Activated T-helper 1 cell treated with anti-CD3 and anti-CD28 coated beads, Interleukin-12 subunit alpha, Interleukin-12 subunit beta, Interleukin-2, Interleukin-4 antibody, amounts not matched to agents 30 ng/mL and 10 ng/mL and 1 ng/mL, durations not matched to agents 14 hours and 24 hours and 36 hours (primary cell): ENCODE measurements at places on chromosomes 2 and 18.

DNA sequence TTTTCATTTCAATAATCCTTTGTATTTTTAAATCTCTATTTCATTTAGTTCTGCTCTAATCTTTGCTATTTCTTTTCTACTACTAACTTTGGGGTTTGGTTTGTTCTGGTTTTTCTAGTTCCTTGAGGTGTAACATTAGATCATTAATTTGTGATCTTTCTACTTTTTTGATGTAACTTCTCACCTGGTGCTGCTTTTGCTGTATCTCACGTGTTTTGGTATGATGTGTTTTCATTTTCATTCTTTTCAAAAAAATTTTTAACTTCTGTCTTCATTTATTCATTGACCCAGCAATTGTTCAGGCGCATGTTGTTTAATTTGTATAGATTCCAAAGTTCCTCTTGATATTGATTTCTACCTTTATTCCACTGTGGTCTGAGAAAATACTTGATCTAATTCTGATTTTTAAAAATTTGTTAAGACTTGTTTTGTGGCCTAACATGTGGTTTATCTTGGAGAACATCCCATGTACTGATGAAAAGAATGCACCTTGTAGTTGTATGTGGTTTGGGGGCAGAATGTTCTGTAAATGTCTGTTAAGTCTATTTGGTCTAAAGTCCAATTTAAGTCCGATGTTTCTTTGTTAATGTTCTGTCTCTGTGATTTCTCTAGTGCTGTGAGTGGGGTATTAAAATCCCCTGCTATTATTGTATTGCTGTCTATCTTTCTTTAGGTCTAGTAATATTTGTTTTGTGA lies 17.3 kb upstream of the MALT1 start:
- no peak for DNase-seq

DNA sequence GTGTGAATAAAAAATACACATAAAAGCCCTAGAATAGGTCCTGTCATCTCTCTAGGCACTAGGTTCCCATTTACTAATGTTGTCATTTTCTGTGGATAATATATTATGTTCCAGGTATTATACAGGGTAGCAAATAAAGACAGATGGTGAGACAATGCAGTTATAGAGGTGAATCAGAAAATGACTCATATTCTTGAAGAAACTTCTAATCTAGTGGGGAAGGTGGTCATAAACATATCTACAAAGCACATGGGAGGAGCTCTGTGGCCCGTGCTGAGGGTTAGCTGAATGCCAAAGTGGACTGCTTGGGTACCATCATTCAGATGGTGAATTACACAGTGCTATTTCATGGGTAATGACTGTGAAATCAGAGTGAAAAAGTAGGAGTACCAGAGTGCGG lies 700.9 kb downstream of the ERBB4 start:
- DNase-seq, result no peak

DNA sequence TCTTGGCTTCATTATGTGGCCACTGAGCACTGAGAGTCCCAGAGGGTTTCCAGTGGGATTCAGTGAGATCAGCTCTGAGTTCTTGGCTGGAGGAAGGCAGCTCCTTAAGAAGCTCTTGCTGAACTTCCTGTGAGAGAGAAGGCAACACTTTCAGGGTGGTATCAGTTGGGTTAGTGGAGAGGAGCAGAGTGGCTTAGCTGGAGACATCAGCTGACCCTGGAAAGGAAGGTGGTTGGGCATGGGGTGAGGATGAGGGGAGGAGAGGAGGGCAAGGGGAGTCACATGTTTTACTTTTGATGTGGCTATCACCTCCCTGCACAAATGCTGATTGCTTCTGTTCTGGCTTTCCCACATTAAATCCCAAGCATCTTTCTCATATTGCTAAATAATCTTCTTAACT lies 95.1 kb downstream of the ACOXL start:
- no peak for DNase-seq

DNA sequence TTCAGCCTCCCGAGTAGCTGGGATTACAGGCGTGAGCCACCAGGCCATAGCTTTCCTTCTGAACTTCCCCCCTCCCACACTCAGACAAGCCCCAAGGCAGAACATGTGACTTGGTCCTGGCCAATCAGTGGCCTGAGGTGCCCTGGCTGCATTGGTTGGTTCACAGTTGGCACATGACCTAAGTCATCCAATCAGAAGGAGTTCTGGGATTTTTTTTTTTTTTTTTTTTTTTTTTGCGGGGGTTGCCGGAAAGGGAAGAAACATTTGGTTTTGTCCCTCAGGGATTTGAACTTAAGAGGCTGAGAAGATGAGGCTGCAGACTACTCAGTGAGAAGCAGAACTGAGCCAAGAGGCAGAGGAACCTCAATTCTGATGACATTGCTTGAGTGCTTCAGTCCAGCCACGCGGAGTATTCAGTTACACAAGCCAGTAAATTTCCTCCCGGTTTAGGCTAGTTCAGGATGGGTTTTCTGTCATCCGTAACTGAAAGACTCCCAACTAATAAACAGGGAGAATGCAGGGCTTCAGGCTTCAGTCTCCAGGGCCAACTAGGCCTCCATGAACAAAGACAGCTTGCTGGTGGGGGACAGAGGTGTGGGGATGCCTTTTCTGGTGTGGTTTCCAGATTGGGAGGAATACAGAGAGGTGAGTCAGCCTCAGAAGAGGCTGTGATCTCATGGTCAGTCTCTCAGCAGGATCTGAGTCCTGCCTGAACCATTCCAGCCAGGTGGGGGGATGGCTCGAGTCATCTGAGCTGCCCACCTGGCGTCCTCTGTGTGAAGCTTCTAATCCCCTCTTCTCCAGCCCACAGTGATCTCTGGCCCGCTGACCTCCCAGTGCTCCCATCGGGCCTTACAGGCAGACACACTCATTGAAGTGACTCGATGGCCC lies 9.2 kb downstream of the PTMA start:
- no peak for DNase-seq

GRCh38 chr2:3126171-3126910 lies 251.3 kb downstream of the EIPR1 start:
- no peak for DNase-seq

DNA sequence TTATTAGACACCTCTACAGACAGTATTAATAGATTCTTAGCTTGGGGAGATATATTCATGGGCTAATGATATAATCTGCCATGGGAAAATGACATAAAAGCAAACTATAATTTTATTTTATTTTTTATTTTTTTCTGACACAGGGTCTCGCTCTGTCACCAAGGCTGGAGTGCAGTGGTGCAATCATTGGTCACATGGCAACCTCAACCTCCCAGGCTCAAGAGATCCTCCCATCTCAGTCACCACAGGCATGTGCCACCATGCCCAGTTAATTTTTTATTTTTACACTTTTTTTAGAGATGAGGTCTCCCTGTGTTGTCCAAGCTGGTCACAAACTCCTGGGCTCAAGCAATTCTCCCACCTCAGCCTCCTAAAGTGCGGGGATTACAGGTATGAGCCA lies 39.3 kb downstream of the RTN4 start:
- DNase-seq, result no peak

DNA sequence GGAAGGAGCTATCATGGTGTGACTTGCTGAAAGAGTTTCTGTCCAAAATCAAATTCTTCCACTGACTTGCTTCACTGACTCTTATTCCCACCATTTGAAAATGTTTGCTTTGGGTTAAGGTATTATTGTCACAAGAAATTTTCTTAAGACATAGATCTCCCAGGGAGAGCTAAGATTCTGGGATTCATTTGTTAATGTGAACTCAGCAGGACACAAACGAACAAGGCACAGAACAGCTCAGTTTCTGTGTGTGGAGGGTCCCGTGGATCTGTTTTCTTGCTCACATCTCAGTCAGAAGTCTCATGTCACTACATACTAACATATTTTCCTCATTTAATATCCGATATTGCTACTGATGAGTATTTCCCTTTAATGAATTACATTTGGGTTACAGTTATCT lies 8.2 kb upstream of the HNRNPA3 start:
- DNase-seq, result no peak

DNA sequence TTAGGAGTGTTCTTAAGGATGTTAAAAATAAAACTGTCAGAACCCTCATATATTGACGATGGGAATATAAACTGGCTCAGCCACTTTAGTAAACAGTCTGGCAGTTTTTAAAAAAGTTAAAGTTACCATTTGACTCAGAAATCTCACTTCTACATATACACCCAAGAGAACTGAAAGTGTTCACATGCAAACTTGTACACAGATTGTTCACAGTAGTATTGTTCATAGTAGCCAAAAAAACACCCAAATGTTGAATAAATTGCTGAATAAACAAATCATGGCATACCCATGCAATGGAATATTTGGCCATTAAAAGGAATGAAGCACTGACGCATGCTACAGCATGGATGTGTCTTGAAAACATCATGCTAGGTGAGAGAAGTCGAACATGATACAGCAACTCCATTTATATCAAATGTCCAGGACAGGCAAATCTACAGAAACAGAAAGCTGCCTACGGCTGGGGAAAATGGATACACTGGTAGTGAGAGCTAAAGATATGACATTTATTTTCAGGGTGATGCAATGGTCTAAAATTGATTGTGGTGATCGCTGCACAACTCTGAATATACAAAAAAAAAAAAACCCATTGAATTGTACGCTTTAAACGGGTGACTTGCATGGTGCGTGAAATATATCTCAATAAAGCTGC lies 10.1 kb downstream of the RPL31 start:
- DNase-seq, result no peak

GRCh38 chr2:169464882-169465281 lies 14.4 kb upstream of the BBS5 start:
- DNase-seq, result no peak

DNA sequence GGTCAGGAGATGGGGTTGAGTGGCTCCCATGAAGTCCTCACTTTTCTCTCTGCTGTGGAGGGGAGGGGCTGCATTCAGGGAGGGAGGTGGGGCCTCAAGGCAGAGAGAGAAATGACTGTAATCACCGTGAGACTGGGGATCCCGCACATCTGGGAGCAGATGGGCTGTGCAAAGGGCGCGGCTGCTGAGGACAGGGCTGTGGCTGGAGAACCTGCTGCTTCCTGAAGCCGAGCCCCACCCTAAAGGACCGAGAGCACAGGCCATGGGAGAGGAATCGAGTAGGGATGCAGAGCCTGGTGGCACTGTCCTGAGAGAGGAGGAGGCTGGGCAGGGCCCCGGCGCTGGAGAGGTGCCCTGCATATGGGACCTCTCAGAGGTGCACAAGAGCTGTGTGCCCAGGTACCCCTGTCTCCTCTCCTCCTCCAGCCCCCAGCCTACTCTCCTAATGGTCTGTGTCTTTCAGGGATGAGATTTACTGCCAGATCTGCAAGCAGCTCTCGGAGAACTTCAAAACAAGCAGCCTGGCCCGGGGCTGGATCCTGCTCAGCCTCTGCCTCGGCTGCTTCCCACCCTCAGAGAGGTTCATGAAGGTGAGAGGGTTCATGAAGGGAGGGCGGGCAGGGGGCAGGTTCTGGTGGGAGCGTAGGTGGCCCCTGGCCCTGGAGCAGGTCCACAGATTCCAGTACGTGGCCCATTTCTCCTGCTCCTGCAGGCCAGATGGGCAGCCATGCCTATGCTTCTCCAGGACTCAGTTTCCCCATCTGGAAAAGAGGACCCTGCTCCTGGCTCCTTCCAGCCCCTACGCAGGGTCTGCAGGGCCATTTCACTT lies 25.9 kb upstream of the GPR17 start:
- DNase-seq, result no peak

DNA sequence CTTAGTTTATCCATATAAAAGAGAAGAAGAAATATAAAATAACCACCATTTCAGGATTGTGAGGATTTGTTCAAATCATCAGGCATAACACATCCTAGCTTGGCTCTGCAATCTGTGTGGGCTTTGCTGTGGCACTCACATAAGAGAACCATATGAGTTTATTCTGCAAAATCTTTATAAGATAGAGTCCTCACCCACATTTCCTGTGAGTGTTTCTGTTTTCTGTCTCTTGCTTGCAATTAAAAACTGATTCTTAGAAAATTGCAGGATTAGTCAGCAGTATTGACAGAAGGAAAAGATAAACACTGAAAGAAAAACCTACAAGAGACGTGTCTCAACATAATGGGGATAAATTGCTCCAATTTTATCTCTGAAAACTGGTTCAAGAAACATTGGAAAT lies 258.5 kb downstream of the RND3 start:
- no peak for DNase-seq

- no peak for DNase-seq
Measured at GRCh38 chr2:163733301-163733938, 2.4 kb downstream of the FIGN start.

DNA sequence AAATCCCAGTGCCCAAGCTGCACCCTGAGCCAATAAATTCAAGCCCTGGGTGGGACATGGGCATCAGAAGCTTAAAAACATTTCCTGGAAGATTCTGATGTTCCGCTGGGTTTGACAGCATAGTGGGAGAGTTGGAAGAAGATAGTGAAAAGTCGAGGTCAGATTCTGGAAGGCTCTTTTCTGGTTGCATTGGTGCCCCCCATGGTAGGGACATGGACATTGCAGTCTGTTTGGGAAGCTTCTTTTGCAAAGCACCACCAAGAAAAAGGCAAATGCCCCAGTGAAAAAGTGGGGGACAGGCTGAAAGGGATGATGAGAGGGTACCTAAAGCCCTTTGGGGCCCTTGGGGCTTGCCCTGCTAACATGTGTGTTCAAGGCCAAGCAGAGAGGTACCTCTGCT lies 21.0 kb downstream of the MERTK start:
- no peak for DNase-seq

GRCh38 chr2:11552260-11552638 lies 18.4 kb downstream of the GREB1 start:
- DNase-seq, result no peak

- DNase-seq, result no peak
Measured at GRCh38 chr2:213229814-213230213, 54.5 kb upstream of the SPAG16 start.

DNA sequence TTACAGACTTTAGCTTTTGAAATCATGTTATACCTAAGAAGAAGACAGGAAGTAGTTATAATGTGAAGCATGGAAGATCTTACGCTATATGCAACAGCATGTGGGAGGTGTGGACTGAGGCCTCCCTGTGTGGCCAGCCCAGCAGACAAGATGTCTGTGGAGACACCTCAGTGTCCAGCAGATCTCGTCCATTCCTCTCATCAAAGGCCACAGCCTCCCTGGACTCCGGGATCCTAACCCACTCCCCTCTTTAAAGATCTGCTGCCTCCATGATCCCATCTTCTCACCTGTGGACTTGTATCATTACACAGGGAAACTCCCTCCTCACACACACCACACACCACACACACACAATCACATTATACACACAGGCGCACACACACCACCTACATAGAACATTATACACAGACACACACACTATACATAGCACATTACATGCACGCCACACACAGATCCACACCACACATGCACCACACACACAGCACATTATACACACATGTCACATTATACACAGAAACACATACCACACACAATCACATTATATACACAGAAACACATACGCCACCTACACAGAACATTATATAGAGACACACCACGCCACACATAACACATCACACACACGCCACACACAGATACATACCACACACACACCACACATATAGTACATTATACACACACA lies 89.5 kb downstream of the PXDN start:
- DNase-seq, result no peak

DNA sequence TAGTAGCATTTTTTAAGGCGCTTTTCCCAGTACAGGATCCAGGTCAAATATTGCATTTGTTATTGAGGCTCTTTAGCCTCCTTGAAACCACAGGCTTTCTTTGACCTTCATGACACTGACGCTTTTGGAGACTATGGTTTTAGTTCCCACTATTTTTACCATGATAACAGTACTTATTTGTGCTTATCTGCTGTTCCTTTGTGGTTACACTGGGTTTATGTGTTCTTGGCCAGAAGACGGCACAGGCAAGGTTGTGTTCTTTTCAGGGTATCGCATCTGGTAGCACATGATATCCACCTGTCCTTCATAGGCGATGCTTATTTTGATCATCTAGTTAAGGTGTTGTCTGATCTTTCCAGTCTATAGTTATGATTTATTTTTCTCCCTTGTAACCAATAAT lies 16.8 kb upstream of the MBOAT2 start:
- no peak for DNase-seq
